Mucosa of gallbladder (tissue), 1 donor: ENCODE measurements at places on chromosomes 7 and 10.

DNA sequence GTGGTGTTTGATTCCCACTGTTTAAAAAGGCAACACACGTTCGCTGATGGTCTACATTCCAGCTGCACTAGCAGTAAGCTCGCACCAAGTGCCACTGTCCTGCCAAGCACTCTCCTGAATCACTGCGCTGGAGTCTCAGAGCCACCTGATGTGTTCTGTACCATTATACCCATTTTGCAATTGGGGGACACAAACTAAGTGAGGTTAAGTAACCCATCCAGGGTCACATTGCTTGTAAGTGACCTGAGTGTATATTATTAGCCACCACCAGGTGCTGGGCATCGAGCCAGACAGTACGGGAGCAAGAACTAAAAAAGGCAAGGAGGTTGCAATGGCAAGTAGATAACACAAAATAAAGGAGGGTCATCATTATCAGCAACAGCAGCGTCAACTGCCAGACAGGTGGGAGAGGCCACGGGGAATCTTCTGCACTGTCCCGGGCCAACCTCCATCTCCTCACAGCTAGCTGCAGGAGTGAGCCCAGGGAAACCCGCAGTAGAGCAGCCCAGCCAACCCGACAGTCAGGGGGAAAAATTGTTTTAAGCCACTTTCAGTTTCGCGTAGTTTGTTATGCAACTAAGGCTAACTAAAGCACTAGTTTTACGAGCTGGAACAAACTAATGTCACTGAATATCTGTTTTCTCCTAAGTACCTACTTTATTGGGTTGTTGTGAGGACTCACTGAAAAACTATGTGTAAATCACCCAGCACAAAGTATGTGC, 712 bp upstream of the CPVL start:
- no peak for DNase-seq

- peak; percentile 27 for DNase-seq
These were observed 271.7 kb downstream of the TRIL start for GRCh38 chr7:28686418-28686800.

DNA sequence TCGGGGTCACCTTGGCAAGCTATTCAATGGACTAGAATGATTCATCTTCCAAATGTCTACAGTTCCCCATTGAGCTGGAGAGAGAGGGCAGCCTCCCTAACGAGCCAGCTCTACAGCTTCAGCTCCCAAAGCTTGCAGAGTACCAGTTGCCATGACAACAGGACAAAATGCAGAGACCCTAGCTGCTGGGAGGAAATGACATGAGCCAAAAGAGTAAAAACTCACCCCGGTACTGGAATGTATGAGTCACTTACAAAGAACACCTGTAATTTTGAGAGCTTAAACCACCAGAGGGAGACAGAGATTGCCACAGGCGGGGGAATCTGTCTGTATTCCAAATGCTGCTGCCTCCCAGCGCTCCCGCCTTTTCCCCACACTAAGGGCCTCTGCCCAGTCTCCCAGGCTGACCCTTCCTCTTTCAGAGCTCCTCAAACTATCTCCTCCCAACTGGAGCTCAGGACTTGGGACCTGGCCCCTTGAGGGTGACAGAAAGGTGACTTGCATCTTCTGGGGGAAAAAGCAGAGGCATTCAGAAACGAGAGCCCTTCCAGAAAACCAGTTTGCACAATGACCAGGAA, 95.5 kb downstream of the CUL2 start:
- peak; percentile 20 for DNase-seq

DNA sequence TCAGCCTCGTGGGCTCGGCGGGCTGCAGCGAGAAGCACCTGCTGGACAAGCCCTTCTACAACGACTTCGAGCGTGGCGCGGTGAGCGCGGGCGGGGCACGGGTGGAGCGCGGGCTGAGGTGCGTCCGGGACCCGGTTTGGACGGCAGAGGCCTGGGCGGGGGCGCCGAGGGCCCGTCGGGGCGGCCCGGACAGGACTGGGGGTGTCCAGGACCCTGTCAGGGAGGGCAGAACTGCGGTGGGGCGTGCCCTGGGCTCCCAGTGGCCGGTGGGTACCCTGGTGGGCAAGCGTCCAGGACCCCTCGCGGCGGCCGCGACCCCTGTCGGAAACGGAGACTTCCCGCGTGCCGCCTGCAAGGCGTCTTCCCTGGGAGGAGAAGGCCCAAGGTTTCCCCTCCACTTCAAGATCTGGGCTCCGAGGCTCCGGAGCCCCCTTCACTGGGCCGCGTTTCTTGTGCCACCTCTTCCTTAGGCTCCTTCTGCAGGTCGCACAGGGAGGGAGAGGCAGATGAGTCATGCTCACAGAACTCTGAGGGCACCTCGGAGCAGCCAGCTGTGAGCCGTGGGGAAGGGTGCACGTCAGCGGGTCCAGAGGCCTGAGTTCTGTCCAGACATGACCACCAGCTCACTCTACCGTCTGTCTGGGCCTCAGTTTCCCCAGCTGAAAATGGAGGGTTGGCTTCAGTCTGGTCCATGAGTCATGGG, 485 bp downstream of the ALOX5 start:
- DNase-seq = no peak
